ENCODE measurements at places on chromosomes 16 and 17.

DNA sequence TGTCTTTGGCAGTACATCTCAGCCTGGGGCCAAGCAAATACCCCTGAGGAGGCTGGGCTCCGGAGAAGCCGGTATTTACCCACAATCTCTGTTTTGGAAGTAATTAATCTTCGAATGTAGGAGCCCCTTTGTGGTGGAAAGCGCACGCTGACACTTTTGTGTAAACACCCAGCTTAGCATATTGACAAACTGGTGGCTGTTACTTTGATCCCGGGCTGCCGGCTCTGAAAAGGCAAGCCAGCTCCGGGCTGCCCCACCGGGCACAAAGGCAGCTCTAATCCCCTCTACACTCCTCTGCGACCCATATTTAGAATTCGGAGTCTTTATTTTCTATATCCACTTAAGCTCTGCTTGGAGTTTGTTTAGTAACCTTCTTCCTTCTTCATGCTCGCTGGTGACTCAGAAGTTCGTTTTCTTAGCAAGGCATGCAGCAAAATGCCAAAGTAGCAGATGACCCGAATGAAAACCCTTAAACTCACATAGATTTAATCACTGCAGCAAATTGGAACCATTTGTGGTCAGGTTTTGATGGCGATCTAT lies 144.0 kb upstream of the IRX3 start:
- no peak for DNase-seq

- DNase-seq = peak; percentile 79
Observed at GRCh38 chr17:63406689-63407330, 39.3 kb downstream of the CYB561 start.

DNA sequence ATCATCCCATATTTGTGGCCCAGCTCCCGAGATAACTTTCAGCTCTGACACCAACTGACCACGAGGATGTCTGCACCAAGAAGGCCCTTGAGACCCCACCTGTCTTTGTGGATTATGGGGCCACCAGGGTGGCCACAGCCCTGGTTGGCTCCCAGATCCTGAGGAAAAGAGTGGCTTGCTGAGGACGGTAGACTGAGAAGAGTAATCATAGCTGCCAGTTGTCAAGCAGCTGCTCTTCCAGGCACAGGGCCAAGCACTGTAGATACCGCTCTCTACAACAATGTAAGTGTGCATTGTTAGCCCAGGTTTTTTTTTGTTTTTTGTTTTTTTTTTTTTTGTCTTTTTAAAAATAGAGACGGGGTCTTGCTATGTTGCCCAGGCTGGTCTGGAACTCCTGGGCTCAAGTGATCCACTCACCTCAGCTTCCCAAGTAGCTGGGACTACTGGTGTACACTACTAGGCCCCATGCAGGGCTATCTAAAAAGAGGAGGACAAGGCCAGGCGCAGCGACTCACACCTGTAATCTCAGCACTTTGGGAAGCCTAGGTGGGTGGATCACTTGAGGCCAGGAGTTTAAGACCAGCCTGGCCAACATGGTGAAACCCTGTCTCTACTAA lies 9.6 kb downstream of the ZNF205 start:
- no peak for DNase-seq

DNA sequence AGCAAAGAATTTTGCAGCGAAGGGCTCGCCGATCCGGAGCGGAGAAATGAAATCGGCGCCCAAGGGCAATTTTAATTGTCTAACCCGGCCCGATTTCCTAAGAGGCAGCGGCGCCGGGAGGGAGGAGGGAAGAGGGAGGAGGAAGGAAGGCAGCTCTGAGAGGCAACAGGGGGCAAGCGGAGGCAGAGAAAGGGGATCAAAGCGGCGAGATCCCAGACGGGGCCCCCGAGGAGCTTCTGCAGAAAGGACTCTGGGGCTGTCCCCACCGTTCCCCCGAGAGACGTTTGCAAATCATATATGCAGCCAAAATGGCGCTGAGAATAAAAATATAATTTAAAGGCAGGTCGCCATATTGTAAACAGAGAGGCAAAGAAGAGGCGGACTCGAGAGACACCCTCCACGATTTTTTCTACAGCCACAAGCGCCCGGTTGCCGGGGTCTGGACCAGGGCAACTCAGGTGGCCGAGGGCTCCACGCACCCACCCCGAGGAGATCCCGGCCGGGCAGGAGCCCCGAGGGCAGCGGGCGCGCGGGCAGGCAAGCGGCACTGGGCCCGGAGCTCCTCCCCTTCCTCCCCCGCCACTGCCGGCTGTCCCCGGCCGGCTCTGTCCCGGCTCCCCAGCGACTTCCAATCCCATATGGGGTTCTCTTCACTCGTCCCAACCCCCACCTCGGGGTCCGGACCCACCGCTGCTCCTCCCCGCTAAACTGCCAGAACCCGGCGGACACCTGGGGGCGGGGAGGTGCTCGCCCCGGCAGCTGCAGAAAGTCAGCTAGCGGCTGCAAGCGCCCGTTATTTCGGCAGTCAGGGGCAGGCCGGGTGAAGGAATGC lies 1.9 kb downstream of the PHF12 start:
- DNase-seq = peak; percentile 32

- no peak for DNase-seq
Observed at GRCh38 chr17:77708049-77708448, 250.5 kb upstream of the TNRC6C start.

DNA sequence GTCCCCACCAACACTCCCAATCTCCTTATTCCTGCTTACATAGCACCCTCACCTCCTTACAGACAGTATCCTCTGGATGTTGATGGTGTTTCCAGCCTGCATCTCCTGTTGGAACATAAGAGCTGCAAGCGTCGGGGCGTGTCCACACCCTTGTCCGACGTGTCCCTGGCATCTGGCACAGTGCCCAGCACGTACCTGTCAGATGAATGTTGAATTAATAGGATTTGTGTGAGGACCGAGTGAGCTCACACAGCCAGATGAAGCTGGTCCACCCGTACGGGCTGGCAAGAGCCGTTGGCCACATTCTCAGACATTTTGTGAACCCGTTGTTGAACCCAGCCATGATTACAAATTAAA lies 12.2 kb upstream of the CBX4 start:
- DNase-seq = no peak

DNA sequence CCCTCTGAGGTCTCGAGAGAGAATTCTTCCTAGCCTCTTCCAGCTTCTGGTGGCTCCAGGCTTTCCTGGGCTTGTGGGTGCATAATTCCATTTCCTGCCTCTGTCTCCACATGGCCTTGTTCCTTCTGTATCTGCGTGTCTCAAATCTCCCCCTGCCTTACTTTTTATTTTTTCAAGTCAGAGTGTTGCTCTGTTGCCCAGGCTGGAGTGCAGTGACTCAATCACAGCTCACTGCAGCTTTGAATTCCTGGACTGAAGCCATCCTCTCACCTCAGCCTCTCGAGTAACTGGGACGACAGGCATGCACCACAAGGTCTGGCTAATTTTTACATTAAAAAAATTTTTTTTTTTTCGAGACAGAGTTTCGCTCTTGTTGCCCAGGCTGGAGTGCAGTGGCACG lies 120.6 kb downstream of the SHISA9 start:
- DNase-seq = no peak

- no peak for DNase-seq
Observed at GRCh38 chr16:66652661-66653360, 43.7 kb downstream of the CMTM4 start.

DNA sequence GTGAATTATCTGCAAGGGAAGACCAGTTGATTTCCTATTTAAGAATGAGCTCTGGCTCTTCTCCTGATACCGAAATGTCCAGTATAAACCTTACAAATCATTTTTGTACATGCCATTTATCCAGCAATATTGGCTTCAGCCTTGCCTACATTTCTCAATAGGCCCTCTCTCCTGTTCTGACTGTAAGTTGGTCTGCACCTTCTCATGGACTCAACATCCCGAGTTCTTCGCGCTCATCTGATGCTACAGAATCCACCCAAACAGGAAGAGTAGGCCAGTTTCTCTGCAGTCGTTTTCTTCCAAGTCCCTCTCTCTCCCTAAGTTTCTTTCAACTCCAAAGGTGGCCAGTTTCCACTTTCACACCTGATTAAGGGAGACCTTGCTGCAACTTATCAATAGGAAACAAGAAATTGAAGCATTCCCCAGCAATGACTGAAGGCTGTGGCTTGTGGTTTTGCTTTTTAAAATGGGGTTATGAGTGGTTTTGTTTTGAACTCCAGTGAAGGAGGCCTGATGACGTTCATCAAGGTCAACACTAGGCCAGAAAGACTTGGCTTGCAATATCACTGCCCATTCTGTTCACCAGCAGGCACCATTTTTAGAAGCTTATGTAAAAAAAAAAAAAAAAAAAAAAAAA lies 383.0 kb downstream of the MAF start:
- no peak for DNase-seq

GRCh38 chr17:81244358-81245023 lies 5.4 kb downstream of the NDUFAF8 start:
- no peak for DNase-seq

DNA sequence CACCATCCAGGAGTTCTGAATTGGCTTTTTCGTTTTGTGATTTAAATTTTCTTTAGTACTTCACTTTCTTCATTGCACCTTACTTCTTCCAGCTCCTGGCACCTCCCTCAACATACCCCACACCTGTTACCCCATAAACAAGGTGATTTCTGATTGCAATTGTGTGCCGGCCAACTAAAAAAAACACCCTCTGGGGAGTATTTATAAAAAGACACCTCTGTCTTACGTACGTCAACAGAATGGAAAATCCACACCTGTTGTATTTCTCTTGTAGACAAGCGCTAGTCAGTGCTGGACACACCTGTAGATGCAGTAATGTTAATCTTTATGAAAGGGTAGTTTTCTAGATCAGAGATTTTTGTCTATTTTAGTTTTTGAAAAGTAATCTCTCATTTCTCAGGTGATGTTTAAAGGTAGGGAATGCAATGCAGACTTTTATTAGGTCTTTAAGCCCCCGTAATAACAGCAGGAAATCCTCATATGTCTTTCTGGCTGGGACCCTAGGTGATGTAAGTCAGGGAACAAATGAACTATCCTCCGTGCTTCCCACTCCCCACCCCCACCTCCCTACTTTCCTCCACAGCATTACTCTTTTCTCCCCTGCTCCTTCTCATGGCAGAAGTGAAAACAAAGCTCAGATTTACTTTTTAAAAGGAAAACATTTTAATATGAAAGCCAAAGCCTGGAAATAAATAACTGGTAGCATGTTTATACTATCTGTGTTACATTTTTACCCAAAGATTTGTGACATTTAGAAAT lies 4.2 kb downstream of the MSI2 start:
- no peak for DNase-seq

DNA sequence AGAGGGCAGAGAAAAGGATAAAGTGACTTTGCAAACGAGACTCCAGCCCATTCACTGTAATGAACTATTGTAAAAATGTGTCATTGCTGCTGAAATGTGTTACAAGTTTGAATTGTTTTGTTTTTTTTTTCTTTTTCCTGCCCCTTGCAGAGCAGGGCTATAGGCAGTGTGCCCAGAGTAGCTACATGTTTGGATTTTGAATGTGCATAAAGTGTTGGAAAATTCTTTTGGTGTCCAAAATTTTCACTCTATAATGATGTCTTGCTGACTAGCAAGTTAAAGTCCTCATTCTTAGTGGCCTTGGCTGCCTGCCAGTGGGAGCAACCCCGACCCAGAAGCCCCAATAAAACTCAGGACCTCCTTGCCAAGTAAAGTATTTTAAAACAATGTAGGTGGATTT lies 66.5 kb downstream of the IGF2BP1 start:
- no peak for DNase-seq

- DNase-seq = no peak
Observed at GRCh38 chr17:27807567-27808470, 7.5 kb upstream of the NOS2 start.

- DNase-seq = no peak
Observed at GRCh38 chr16:21175397-21175796, 16.9 kb downstream of the LDAF1 start.

GRCh38 chr17:75542728-75543336 lies 17.3 kb downstream of the LLGL2 start:
- no peak for DNase-seq

GRCh38 chr16:57727610-57728009 lies 8.0 kb upstream of the KATNB1 start:
- no peak for DNase-seq

GRCh38 chr16:1488619-1489018 lies at the start of gene PTX4:
Gene PTX4 (minus strand): TSS chr16:1488944. CDS start chr16:1488909, 35 bp downstream.
- DNase-seq = no peak

- DNase-seq = no peak
Observed at GRCh38 chr17:721540-721937, 6.9 kb upstream of the VPS53 start.

GRCh38 chr16:74738113-74738541 lies 36.5 kb downstream of the FA2H start:
- DNase-seq = no peak

DNA sequence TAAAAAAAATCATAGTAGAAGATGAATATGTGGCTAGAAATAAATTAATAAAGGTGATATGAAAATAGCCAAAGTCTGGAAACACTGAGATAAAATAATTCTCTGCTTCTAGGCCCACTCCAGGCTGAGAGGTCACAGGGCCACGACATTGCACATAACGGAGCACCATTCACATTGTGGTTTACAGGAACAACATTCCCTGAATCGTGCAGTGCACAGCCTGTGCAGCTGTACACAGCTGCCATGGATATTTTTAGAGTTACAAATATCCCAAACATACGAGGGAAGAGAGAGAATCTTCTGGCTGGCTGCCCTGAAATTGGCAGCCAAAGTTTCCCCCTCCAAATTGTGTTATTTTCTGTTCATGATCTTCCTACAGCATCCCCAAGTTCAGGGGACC lies 68.8 kb downstream of the GSG1L start:
- no peak for DNase-seq

DNA sequence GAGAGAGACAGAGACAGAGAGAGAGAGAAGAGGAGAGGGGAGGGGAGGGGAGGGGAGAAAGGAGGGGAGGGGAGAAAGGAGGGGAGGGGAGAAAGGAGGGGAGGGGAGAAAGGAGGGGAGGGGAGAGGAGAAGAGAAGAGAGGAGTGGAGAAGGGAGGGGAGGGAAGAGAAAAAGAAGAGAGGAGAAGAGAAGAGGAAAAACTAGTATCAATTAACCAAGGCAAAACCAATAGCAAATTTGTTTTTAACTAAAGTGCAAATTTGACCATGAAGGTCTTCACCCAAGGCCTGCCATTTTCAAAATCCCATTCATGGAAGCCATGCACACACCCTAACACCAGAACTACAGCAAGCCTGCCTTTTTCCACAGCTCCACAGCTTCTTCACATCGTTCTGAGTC lies 16.6 kb downstream of the GRIN2A start:
- no peak for DNase-seq

GRCh38 chr16:8569650-8570346 lies 20.5 kb downstream of the TMEM114 start:
- no peak for DNase-seq

DNA sequence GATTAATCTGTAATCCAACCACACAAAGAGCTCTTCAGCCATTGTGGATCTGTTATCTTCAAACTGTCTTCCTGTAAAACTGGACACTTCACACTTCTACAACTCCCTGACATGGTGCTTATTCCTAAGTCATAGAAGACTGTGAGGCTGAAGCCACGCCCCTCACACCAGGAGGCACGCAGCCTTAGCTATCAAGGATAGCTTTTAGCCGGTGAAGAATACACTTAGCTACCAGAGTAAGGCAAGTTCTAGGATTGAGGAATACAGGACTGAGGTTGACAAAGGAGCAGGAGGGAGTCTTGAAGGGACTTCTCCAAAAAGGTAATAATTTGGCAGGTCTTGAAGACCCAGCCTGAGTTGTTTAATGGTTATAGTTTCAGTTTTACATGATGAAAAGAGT lies 79.8 kb upstream of the GAS7 start:
- DNase-seq = no peak

Data from activated CD4-positive, alpha-beta T cell treated with anti-CD3 and anti-CD28 coated beads, Interleukin-2, amount 50 U/mL, for 24 hours (primary cell).